Forelimb muscle (tissue), 1 donor: ENCODE measurements at places on chromosomes 12 and 14.

DNA sequence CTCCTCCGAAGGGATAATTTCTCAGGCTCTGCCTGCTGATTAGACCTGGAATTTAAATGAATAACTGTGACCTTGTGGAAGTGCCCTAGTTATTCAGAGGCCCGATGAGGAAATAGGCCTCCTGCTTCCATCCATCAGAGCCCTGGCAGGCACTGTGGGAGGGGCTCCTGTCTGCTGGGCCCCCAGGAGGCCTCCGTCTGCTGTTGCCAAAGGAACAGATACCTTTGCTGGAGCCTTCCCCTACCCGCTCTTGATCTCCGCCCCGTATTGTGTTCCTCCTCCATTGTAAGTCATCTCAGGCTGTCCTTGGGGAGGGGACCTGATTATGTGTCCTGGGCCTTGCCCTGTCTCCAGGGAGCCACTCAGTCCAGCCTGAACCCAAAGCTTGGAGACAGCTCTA, 112.3 kb downstream of the NRXN3 start:
- DNase-seq = no peak

- DNase-seq = no peak
These were observed 39.3 kb upstream of the ZNF641 start for GRCh38 chr12:48390026-48390425.

DNA sequence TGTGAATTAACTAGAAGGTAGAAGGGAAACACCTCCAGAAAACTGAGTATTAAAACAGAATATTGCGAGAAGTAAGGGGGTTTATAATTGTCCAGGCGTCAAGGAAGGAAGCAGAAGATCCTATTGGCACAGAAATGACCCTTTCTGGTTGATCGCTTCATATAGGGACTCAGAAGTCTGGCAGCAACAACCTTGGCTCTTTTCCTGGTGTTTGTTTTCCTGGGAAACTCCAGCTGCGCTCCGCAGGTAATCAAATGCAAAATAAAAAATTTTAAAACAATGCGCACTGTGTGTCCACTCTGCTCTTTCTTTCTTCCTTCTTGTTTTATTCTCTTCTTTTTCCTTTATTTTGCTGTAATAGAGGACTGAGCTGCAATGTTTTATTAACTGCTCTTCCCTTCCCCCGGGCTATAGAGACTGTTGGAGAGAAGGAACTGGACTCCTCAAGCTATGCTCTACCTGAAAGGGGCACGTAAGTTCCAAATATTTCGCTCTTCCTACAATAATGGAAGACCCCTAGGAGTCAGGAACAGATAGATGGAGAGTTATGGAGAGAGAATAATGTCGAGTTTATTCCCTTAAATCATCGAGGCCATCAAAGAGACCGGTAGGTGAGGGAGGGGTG, 737 bp downstream of the SPX start:
- no peak for DNase-seq

DNA sequence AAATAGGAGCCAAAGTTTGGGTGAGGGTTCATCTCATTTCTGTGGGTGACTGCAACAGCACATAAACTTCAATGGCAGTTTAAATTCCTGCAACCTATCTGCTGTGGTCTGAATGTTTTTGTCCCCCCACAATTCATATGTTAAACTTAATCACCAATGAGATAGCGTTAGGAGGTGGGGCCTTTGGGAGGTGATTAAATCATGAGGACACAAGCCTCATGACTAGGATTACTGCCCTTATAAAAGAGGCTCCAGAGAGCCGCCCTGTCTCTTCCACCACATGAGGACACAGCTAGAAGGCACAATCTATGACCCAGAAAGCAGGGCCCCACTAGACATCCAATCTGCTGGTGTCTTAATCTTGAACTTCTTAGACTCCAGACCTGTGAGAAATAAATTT, 3.8 kb upstream of the CCDC91 start:
- no peak for DNase-seq

- no peak for DNase-seq
These were observed 1153.9 kb downstream of the AACS start for GRCh38 chr12:126219139-126219538.

DNA sequence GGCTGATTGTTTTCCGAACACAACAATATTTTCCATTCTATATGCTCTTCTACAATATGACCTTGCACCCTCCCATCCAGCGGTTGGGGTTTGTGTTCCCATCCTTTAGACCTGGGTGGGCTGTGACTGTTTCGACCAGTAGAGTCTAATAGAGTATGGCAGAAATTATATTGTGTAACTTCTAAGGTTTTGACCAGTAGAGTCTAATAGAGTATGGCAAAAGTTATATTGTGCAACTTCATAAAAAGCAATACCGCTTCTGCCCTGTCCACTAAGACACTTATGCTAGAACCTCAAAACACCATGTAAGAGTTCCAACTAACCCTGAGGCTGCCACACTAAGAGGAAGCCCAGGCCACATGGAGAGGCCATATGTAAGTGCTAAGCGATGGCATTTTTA, 719.7 kb upstream of the TBX3 start:
- no peak for DNase-seq

- DNase-seq = no peak
These were observed 86.3 kb downstream of the VWF start for GRCh38 chr12:6038160-6038559.

DNA sequence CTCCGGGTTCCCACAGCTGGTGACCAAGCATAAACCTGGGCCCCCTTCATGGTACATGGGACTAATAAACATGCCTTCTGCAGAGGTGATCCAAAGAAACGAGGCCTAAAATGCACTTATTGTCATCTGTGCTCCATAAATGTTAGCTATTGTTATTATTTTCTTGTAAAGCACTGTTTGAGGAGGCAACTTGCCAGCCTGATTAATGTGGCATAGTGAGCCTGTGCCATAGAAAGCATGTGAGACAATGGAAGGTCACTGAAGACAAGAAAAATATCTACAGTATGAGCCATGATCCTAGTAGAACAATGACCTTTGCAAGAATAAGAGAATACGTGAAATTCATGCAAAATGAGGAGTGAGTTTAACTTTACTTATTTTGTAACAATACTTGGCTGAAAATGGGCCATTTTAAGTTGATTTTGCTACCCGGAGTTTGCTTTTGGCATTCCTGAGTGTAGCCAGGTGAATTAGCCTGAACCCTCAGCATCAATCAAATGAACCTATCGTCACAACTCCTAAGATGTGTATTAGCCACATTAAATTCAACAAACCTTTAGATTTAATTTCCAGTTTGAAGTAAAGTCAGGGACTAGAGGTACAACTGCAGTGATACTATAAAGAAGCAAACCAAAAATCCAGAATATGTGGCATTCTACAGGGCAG, 52.2 kb downstream of the CPM start:
- no peak for DNase-seq

DNA sequence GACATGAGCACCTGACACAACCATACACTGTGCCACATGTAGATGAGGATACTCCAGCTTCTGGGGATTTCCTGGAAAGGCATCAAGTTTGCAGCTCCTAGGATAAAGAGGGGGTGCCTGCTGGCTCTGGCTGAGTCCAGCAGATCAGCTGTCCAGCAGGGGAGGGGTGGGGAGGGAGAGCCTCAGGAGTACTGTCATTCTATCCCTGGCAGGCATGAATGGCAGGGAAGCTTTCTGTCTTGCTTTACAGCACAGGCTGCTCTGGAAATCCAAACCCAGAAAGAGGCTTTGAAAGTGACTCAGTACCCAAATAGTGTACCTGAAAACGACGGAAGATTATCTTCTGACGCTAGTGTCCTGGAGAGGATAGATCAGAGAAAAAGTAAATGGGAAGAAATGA, 32.2 kb downstream of the SLC8A3 start:
- no peak for DNase-seq

GRCh38 chr12:94806617-94807016, 156.3 kb upstream of the TMCC3 start:
- no peak for DNase-seq

DNA sequence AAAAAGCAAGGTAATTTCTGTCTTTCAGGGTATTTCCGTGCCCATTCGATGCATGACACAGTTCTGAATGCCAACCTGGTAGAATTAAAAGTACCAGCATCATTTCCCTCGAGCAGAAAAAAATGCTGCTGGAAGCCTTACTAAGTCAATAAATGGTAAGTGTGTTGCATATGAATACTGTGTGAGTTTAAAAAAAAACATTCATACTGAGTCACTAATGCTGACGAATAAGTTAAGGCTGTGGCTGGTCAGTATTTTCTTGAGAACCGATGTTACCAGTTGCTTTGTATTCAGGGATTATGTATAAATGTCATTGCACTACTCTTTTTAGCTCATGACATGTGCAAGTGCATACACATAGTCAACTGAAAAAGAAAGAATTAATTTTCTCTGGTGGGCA, 710.2 kb downstream of the TRHDE start:
- no peak for DNase-seq

GRCh38 chr12:121214166-121214777, 4.3 kb downstream of the P2RX4 start:
- no peak for DNase-seq

- no peak for DNase-seq
These were observed 72.7 kb downstream of the MED13L start for GRCh38 chr12:116204785-116205184.

DNA sequence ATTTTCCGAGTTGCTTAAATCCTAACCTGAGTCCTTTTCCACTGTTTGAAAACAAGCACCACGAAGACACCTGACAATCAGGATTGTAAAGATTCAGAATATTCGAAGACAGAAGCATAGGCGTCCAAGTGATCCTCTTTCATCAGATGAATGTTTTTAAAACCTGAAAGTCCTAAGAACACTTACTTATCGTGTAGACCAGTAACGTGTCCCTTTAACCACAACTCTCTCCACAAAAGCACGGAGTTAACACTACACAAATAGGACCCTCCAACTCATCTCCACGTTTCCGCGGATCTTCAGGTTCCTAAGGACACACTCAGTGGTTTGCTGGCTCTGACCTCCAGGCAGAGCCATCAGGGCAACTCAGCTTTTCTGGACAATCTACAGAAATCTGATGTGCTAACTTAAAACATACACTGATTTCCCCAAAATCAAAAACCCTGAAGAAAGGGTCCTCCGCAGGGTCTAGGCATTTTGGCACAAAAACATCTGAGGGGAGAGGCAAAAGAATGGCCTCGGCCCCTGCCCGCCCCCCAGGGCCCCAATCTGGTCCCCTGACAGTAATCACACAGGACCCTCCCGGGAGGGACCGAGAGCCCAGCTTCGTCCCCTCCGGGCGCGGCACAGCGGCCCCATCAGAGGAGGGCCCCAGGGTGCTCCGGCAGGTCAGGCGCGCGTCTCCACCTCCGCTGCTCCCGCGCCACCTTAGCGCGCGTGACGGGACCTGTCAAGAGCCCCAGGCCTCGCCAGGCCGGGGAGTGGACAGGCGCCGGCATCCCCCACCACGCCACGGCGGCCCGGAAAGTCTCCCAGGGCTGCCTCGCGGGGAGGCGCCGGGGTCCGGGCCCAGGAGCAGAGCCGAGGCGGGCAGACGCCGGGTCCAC, 925 bp downstream of the DICER1 start:
- no peak for DNase-seq

- no peak for DNase-seq
These were observed 75.5 kb upstream of the CLMN start for GRCh38 chr14:95395098-95395737.

GRCh38 chr12:106064721-106065021, 74.1 kb downstream of the NUAK1 start:
- DNase-seq = no peak

DNA sequence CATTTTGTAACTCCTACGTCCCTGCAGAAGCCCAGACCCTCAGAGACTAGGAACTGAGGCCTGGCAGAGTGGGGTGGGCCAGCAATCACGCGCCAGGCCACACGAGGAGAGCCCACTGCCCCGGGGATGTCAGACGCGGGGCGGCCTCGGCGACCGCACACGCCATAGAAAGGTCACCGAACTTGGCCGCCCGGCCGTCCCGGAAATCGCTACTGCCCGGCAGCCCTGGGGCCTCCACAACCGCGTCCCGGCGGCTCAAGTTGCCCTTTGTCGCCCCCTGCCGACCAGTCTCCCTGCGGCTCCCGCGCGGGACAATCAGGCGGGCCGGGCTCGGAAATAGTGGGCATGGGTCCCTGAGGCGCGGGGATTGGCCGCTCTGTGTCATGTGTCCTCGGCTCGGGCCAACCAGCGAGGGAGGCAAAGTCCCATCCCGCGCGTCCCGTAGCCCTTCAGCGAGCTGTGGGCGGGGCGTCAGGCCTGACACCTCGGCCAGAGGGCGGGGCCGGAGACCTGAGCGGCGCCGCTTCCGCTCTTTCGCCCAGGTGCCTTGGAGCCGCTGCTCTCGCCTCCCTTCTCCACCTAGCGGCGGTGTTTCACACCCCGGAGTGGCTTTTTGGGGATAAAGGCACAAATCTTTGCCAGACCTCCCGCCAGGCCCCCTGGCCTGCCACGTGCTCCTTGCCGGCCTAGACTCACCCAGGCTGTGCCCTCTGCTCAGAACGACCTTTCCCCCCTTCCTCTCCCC, 33.4 kb upstream of the DEGS2 start:
- peak; percentile 90 for DNase-seq

DNA sequence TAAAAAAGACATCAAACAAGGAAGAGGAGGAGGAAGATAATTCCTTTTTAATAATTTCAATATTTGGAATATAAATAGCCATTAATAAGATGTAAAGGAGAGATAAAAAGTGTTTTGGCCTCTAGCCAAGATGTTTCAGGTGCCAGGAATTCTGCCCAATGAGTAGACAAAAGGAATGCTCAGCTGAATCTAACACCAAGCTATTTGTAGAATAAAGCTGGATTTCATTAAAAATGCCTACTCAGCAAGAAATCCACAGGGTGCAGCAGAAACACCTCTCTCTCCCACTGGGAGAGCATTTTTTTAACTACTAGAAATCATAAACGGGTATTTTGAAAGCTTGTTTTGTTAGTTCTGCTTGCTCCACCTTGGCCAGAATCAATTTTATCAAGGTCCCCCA, 4.1 kb upstream of the STAB2 start:
- DNase-seq = no peak

DNA sequence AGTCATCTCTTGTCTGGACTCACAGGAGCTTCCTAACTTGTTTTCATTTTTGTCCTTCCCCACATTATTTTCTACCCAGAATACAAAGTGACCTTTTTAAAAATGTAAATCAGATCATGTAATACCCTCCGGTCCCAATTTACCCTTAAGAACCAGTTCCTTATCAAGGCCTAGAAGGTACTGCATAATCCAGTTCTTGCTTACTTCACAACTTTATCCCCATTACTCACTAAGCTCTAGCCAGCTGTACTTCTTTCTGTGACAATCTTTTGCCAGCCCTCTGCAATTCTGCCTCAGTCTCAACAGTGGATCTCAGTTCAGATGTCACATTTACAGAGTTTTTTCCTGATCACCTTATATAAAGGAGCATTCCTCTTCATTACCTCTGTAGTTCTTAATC, 11.6 kb downstream of the RAP1B start:
- DNase-seq = no peak

GRCh38 chr12:26011099-26011498, 52.6 kb downstream of the RASSF8 start:
- no peak for DNase-seq

- DNase-seq = peak; percentile 64
These were observed at the start of gene SLC16A7 for GRCh38 chr12:59595883-59596540. TSS of gene SLC16A7 (plus strand) at chr12:59596029. CDS start at chr12:59704802, 108,773 bp downstream.

DNA sequence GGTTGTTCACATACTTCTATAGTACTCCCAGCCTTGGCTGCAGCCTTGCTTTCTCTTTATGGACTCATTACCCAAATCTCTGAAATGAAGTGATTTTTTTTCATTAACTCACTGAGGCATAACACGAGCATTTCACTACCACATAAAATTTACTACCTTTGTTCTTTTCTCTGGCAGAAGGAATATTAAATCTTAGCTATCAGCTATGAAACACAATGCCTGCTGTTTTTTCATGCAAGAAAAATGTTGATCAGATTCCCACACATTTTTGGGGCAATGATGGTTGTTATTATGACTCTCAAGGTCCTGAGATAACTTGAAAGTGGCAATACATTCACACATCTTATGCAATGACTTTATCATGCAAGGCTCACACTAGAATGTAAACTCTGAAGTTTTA, 225.3 kb upstream of the ATP2B1 start:
- no peak for DNase-seq

- no peak for DNase-seq
These were observed 14.8 kb downstream of the GUCY2C start for GRCh38 chr12:14681625-14682024.
